ENCODE measurements at places on chromosomes 6 and 20.

- no peak for DNase-seq
These were observed 87.6 kb downstream of the NINL start for GRCh38 chr20:25497586-25498279.

GRCh38 chr6:25411316-25411950, 132.3 kb downstream of the CARMIL1 start:
- no peak for DNase-seq

GRCh38 chr6:36853325-36853724, 14.1 kb upstream of the CPNE5 start:
- DNase-seq, result no peak

GRCh38 chr20:20501128-20501527, 133.2 kb downstream of the INSM1 start:
- no peak for DNase-seq

DNA sequence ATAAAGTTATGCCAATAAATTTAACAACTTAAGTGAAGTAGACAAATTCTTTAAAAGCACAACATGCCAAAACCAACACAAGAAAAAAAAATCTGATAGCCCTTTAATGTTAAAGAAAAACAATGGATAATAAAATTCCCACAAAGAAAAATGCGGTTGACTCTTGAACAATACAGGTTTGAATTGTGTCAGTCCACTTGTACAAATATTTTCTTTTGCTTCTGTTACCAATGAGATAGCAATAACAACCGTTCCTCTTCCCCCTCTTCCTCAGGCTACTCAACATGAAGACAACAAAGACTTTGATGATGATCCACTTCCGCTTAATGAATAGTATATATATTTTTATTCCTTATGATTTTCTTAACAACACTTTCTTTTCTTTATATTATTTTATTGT, 283.9 kb upstream of the MAN1A1 start:
- no peak for DNase-seq

- no peak for DNase-seq
These were observed 109.2 kb upstream of the RALGAPA2 start for GRCh38 chr20:20821484-20822260.

DNA sequence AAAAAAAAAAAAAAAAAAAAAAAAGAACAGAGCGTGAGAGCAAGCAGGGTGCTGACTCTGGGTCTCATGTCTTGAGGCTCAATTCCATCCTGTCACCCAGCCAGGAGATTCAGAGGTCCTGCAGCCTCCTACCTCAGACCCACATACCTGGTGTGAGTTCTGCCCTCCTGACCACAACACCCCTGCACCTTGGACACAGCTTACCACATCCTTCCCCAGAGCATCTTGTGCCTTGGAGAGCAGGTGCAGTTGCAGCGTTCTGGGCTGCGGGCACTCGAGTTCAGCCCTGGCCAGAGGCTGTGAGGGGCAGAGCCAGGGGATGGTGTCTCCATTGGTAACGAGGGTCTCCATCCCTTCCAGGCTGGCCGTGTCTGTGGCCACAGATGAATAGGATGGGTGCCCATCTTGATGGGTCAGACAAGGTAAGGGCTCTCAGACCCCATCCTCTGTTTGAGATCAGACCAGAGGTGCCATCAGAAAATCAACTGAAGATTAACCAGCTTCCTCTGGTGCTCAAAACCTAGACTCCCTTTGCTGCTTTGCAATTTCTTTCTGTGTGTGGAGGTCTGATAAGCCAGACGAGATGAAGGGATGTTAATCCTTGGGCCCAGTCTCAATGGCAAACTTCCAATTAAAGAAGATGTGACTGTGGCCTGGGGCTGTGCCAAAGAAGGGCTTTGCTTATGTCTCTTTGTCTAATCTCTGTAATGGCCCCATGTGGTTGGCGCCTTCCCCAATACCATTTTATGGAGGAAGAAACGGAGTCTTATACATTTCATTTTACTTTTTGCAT, 14.7 kb upstream of the ZNF831 start:
- no peak for DNase-seq

DNA sequence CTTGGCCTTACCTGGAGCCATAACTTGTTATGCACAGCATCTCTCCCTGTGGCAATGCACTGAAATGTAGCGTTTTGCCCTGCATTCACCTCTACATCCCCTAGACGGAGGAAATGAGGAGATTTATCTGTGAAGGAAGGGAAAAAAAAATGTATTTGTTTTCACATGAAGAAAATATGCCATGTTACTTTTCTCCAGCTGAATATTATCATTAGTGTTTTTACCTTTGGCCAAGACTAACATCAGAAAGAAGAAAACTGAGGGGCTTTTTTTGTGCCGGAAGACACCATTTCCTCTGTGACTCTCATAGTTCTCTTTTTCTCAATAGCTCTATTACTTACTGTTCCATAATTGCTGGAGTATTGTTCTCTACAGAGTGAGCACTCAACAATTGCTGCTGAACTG, 280.4 kb downstream of the PTPRK start:
- DNase-seq, result no peak

DNA sequence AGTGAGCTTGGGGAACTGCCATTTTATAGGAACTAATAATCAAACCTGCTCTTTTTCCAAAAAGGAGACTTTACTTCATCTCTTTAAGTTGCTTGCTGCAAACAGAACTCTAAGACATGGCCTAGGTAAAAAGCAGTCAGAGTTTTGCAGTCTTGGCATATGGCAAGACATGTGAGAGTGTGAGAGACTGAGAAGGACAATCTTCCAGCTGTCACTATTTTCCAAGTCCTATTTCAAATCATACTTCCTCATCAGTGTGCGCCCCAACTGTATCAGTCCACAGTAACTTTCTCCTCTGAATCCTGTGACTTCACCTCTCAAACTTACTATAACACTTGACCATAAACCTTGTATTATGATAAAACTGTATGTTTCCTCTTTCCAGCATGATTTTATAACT, 10.4 kb downstream of the CALHM6 start:
- no peak for DNase-seq

- no peak for DNase-seq
These were observed 107.8 kb upstream of the HS3ST5 start for GRCh38 chr6:114450631-114451030.

DNA sequence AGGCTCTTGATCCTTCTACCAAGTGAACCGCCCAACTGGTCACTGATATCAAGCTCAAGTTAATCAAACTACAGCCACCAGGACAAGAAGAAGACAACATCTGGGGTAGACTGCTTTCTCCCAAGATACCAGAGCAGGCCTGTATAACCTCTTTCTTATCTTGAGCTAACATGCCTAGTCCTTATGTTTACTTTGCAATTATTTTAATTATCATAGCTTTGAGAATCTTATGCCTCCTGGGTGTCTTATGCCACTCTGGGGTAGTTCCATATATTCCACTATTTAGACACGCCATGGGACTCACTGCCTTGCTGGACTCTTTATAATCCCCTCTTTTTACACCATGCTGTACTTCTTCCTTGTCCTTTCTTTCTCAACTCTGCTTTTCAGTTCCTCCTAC, 41.5 kb upstream of the ECI2 start:
- DNase-seq, result no peak

DNA sequence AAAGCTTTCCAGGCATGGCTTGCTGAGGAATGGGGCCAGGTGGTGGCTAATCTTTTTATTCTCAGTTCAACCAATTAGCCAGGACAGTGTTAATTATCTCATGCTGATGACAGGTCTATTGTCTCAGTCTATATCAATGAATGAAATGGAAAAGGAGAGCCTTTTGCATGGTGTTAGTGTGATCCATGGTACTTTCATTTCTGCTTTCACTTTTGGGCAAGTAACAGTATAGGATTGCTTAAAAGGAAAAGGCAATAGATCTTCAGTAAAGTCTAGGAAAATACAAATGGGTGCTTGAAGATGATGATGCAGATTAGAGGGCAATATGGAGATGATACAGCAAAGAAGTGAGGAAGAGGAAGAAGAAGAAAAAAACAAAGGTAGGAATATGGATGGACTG, 430.3 kb downstream of the TFAP2A start:
- no peak for DNase-seq

GRCh38 chr6:166949528-166950442, 6.6 kb downstream of the RNASET2 start:
- no peak for DNase-seq

DNA sequence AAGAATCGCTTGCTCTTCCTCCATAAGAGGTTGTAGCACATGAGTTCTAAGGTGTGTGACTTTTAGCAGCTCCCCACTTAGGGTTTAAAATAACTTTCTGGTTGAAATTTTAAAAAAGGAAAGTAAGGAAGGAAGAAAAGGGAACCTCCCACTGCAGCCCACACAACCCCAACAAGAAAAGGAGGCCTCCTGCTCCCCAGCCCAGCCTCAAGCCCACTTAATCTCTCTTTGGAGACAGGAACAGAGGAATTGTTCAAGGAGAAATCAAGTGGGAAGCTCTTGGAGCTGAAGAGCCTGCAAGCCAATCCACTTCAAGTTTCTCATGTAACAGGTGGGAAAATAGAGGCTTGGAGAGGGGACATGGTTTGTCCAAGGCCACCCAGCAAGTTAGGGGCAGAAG, 39.1 kb upstream of the PREX1 start:
- DNase-seq, result no peak

DNA sequence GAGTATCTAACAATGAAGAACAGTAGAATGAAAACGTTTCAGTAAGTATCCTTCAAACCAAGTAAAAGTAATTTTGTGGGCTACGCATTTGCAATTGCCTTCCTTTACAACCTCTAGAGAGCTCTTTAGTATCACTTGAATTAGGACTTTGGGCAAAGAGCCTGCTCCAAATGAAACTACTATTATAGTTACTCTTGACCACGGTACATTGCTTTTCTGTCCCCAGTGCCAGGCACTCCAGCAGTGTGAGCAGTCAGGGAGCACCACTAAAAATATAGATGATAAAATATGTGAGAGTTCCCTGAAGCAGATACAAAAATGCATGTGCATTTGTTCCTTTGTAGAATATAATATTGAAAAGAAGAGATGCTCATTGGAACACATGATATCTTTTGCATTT, 450.1 kb upstream of the MANEA start:
- DNase-seq, result no peak

DNA sequence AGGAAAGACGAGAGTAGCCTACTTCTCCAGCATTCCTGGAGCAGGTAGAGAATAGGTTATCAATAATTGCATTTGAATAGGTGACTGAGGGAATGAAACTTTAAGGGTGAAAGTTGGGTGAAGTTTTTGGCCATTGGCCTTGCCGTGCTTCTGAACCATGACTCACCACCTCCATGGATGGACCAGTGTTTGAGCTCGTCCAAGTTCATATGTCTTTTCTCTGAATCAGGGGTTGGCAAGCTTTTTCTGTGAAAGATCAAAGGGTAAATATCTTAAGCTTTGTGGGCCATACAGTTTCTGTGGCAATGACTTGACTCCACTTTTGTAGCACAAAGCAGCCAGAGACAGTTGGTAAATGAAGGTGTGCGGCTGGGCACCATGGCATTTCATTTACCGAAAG, 31.8 kb downstream of the SNRNP48 start:
- no peak for DNase-seq

GRCh38 chr6:107811591-107812218, 12.4 kb downstream of the SCML4 start:
- no peak for DNase-seq

Data from esophagus squamous epithelium (tissue), 5 donors.